Head of caudate nucleus (tissue), 42 donors: ENCODE measurements at places on chromosomes 3 and 15.

GRCh38 chr3:174957081-174957480, 97.9 kb downstream of the NAALADL2 start:
- DNase-seq, result no peak

- peak; percentile 74 for DNase-seq
Measured at GRCh38 chr3:37993820-37994638, 3.4 kb downstream of the VILL start.

DNA sequence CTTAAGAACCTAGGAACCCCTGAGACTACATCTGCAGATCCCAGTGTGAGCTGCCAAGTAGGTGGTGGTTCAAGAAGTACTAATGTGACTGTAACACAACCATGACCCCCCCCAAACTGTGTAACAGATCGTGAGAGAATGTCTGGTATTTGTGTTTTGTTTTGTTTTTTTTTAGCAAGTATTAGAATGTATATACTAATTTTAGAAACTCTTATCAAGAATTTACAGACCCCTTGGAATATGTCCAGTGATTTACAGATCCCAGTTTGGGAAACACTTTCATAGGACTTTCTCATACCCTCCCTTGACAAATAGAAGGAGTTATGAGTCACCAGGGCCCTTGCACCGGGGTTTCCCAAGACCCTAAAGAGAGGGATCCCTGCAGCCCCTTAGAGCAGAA, 79.8 kb downstream of the SEMA5B start:
- DNase-seq, result no peak

- DNase-seq, result peak; percentile 30
Measured at GRCh38 chr3:175346573-175347356, 487.6 kb downstream of the NAALADL2 start.

- no peak for DNase-seq
Measured at GRCh38 chr3:22045882-22046281, 294.9 kb upstream of the ZNF385D start.

DNA sequence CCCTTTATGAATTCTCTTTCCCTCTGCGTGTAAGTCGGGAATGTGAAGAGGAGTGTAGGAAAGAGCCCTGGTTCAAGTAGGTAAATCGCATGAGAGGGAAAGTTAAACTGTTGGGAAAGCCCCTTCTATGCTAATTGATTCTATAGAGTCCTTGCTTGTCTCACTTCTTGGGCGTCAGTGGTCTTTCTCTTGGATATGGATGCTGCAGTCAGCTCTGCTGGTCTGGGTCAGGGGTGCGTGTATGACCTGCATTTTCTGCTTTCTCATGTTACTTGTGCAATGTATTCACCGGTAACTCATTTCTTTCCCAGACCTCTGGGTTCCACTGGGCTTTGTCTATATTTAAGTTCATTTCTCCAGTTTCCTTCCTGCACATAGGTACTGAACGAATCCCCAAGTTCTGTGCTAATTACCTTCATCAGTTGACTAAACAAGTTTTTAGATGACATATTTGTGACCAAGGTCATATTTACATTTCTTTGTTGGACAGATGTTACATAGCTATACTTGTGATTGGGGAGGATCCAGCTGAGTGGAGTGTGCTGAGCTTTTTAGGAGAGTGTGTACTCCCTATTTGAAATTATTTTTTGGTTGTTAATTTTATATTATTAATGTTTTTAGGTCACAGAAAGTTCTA, 1.4 kb downstream of the SETD5 start:
- no peak for DNase-seq

DNA sequence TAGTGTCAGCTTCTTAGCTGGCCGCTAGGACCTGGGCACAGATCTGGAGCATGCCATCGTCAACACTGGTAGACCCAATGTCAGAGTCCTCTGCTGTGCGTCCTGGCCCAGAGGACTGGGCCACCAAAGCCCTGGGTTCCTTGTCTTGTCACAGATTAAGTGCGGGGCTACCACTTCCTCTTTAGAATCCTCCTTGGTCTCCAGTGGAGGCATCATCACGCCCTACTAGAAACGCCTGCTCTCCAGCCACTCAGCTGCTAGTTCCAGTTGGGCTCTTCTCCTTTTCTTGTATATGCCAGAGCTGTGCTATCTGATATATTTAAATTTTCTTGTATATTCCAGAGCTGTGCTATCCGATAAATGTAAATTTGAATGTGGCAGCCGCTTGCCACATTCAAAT, 11.2 kb downstream of the PPCDC start:
- DNase-seq, result no peak

GRCh38 chr3:128616516-128617269, 33.9 kb downstream of the RPN1 start:
- DNase-seq, result no peak

- DNase-seq, result no peak
Measured at GRCh38 chr15:72182673-72183072, 14.9 kb downstream of the GRAMD2A start.

- no peak for DNase-seq
Measured at GRCh38 chr15:74983725-74984231, 11.6 kb upstream of the SCAMP5 start.

DNA sequence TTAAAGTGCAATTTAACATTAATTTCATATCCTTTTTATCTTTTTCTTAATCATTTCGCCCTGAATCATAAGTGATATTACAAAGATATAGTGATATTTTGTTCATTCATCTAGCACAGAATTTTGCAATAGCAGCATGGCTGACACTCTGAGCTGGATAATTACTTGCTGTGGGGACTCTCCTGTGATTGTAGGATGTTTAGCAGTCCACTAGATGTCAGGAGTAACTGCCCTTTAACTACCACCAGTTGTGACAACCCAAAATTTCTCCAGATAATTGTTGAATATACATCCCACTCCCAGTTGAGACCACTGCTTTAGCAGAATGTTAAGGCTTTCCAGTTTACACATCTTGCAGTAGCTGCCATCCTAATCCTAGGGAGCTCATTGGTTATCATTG, 196.8 kb upstream of the MBNL1 start:
- DNase-seq, result no peak

DNA sequence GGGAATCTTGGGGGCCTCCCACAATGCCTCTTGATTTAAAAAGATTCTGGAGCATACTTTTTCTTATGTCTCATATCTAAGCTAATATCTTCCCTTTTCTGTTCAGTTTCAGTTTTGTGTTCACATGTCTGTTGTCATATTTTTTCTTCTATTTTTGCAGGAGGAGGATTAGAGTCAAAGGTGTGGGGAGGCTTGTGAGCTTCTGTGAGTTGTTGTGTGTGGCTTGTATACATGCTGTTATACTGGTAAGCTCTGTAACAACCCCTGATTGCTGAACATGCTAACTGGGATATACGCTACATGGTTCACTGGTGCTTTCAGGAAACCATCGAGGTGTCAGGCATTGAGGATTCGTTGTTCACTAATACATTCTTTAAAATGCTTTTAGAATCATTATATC, 83.5 kb downstream of the SLC25A26 start:
- DNase-seq, result no peak

- DNase-seq, result no peak
Measured at GRCh38 chr3:5140230-5140621, 18.1 kb downstream of the ARL8B start.

GRCh38 chr3:124441766-124442165, 288.5 kb upstream of the UMPS start:
- no peak for DNase-seq

DNA sequence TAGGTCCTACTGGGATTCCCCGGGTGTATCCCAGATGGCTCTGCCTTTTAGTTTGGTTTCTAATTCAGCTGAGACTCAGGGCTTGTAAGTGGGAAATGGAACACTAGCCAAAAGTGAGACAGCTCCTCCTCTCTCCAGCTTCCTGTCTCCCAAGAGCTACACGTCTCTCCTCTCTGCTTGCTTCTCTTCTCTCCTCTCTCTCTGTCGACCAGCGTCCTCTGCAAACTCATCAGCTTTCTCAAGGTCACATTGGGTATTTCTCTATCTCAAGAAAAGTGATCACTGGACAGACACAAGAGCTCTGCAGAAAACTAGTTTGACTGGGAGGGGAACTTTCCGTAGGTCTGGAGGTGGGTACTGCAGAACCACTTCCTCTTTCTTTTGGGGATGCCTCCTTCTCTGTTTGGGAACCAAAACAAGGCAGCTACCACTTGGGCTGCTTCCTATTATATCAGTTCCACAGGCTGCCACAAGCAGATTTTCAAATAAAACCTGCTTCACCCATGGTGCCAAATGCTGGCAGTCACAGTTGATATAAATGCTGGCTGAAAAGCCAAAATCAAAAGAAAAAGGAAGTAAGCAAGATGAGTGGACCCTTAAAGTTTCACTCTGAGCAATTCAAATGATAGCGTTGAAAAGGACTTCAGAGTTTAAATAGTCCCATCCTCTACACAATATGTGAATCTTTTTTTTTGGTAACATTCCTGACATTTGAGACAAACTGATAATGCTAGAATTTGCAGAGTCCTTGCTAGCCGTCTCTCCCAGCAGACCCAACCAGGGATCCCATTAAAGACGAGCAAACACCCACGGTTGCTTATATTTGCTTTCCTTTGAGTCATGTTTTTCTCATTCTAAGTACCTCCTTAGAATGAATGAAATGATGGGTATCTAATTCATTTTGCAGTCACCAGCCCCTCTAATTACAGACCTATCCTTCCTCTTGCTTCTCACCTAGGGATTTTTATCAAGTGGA, 7.2 kb upstream of the DYNC1LI1 start:
- no peak for DNase-seq

DNA sequence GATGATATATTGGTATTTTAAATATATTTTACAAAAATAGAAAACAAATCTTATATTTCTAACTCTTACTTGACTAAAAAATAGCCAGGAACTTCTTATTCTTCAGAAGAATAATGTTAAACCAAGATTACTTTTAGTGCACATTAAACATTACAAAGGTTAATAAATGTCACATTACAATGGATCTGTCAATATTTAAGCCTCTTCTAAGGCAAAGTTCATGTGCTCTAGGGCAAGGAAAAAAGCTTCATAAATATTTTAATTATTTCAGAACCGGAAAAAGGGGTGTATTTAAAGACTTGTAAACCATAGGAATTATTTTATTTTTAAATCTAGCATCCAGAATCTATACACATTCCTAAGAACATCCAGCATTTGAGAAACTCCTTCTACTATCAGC, 166.9 kb upstream of the ROBO2 start:
- no peak for DNase-seq

DNA sequence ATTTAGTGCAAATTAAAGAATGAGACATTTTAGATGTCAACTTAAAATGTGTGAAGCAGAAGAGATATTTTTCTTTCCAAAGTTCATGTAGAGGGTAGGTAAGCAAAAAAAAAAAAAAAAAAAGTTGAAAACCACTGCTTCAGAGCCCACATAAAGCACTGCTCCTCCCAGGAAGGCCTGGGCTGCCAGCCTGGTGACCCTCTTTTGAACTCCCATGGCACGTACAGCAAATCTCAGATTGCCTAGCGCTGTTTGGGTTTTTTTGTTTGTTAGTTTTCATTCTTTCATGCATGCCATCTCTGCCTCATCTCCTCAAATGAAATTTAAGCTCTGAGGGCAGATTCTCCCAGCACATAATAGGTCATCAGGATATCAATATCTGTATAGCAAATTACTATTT, 120.1 kb downstream of the SRGAP3 start:
- DNase-seq, result no peak

GRCh38 chr3:61369678-61370077, 118.4 kb upstream of the FHIT start:
- no peak for DNase-seq

GRCh38 chr3:139534455-139534812, 5.1 kb downstream of the RBP1 start:
- DNase-seq, result no peak

- DNase-seq, result no peak
Measured at GRCh38 chr15:90866161-90866715, 2.1 kb upstream of the FURIN start.

DNA sequence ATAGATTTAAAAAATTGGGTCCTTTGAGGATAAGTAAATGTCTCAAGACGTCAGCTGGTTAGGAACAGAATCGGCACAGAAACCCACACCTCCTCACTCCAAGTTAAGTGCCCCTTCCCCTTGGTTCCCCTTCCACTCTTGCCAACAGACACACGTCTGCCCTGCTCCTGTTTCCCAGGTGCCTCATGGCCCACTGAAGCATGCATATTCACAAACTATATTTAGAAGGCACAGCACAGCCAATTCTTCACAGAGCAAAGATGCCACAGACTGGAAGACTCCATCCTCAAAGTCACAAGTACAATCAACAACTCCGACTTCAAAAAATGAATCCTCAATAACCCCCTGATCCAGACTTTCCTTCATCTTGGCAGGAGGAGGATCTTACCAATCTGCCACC, 295.4 kb upstream of the NR2F2 start:
- DNase-seq, result no peak

- DNase-seq, result no peak
Measured at GRCh38 chr15:35020974-35021373, 32.9 kb upstream of the ZNF770 start.

DNA sequence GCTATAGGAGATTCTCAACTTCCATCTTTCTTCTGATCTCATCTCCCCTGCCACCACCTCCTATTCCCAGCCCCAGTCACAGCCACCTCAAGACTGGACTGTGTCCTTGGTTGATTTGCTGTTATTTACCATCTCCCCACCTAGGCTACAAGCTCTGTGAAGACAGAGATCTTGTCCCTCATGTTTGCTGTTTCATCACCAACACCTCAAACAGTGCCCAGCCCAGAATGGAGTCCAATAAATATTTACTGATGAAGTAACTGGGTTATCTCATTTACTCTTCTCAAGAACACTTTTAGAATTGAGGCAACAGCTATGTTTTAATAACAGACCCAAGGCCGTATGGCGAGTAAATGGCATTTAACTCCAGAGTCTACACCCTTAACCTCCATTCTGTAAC, 29.1 kb upstream of the ARHGEF3 start:
- no peak for DNase-seq

DNA sequence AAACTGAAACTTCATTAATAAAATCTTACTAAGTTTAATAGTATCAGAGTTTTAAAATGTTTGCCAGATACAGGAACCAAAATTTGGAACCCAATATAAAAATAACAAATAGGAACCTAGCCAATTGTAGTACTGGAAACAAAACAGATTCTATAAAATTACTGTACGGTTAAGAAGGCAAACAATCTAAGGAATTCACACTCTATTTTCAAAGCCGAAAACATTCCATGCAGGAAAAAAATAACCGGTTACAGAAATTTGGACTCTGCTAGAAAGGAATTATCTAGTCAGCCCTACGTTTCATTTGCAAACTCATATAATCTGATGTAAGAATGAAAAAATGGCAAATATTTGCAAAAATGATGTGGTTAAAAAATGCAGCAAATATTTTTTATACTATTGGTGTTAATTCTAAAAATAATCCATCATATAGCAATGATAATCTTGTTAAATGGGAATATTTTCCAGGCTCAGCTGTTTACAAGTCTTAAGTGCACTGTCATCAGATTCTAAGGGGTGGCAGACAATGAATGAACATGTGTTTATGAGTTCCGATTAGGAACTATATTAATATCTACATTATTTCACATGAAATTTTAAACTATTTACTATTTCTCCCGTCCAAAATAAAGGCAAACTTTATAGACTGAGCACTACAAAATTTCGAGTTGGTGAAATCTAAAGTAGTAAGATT, 58.1 kb downstream of the DCBLD2 start:
- DNase-seq, result no peak
